CD4-positive, alpha-beta T cell (primary cell): ENCODE measurements at places on chromosomes 2 and 18.

GRCh38 chr2:26685341-26685740 lies 7.2 kb upstream of the KCNK3 start:
- DNase-seq: no peak

GRCh38 chr18:28086670-28087552 lies 90.0 kb downstream of the CDH2 start:
- DNase-seq: no peak

DNA sequence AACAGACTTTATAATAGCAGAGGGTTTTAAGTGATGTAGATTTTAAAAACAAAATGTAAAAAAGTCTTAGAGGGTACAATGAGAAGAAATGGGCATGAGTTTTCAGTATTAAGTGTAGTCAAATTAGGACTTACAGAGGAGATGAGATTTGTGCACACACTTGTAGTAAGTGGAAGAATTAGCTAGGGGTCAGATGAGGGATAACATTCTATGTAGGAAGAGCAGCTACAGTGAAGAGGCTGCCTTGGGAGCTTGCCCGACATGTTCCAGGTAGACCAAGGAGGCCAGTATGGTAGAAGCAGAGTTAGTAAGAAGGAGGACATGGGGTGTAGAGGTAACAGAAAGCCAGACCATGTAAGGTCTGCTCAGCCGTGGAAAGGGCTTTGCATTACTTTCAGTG lies 189.2 kb upstream of the DSEL start:
- no peak for DNase-seq

DNA sequence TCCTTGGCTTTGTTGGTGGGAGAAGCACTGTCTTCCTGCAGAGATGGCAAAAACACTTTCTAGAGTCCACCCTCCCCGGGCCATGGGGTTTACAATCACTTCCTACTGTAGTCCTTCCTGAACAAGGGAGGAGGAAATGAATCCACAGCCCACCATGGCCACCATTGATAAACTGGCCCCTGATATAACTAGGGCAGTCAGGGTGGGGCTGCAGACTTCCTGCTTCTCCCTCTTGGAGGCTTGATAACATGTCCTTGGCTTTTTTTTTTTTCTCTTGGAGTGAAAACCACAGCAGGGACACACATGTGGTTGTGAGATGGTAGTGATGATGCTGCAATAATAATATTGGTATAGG lies 437.8 kb downstream of the ZNF521 start:
- DNase-seq: no peak

DNA sequence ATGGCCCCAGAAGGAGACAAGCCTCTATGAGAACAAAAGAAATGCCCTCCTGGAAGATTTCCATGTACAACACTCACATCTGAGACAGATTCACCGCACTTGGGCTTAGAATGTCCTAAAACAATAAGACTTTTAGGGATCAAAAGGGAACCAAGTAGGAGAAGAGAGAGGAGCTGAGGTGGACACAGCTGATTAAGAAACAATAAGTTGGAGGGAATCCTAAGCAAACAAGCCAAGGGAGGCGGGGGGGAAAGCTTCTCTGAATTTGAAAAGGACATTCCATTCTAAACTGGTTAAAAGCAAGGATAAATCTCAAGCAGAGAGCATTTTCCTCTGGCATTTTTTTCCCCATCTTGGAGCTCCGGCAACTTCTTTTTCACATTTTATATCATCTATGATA lies 9.9 kb downstream of the ACVR1 start:
- no peak for DNase-seq

DNA sequence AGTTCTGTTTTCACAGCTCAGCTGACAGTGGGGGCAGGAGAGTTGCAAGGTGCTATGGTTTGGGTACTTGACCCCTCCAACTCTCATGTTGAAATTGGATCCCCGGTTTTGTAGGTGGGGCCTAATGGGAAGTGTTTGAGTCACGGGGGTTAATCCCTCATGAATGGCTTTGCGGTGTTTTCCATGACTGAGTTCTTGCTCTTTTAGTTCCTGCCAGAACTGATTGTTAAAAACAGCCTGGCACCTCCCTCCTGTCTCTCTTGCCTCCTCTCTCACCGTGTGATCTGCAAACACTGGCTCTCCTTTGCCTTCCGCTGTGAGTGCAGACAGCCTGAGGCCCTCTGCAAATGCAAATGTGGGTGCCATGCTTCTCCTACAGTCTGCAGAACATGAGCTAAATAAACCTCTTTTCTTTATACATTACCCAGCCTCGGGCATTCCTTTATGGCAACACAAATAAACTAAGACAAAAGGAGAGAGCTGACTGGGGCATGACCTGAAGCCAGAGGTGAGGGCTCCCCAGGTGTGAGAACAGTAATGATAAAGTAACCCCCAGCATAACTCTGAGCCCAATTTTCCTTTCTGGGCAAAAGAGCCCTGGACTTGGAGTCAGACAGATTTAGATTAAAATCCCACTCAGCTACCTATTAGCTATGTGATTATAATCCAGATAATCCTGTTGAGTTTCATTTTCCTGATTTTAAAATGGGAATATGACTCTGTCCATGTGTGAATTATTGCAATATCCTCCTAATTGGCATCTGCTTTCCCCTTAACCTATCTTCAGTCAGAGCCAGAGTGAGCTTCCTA lies 64.9 kb upstream of the CAPN13 start:
- DNase-seq: no peak

DNA sequence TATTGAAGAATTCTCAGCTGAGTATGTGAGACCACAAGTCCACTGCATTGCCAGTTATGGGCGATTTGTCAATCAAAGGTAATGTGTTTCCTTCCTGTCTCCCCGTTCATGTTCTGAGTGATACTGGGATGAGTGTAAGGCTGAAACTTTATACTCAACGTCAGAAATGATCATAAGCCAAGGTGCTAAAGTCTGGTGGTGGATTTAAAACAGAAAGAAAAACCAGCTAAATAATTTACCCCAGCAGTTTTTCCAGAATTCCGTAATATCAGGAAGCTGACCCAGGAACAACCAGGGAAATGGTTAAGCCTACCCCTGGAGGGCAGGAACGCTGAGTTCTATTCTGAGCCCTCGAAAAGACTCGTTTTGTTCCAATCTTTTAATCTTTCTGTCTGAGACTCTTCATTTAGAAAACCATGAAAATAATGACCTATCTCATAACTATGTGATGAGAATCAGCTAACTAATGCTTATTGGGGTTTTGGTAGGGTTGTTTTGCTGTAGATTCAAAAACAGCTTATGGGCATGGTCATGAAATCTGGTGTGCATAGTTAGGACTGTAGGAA lies 149.6 kb downstream of the LAMA3 start:
- no peak for DNase-seq

DNA sequence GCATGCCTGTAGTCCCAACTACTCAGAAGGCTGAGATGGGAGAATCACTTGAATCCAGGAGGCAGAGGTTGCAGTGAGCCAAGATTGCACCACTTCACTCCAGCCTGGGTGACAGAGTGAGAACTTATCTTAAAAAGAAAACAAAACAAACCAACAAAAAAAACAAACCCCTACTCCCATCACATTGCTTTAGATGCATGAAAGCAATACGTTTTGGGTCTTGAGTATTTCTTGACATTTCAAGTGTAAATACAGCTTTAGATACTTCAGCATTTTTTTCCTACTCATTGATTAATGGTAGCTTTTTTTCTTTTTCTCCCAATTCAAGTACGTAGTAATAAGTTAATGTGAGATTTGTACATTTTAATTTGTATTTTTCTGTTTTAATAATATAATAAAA lies 20.3 kb downstream of the RASGRP3 start:
- no peak for DNase-seq

- no peak for DNase-seq
Observed at GRCh38 chr2:48233005-48233404, 296.9 kb upstream of the STON1 start.

- DNase-seq: no peak
Observed at GRCh38 chr2:106981491-106981890, 95.5 kb upstream of the ST6GAL2 start.

DNA sequence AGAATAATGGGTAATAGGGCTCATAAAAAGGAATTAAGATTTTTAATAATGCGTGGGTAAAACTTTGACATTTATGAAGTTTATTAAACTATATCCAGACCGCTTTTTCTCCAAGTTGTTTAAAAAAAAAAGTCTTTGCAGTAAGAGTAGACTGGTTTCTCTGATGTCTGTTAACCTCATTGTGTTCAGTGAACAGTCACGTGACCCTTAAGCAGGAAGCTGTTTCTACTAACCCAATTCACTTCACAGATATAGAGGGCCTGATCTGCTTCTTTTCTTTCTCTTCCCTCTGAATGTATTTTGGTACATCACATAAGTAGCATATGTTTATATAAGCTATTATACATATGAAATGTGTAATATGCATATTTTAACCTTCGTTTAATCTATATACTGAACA lies 1011.3 kb upstream of the CELF4 start:
- DNase-seq: no peak

DNA sequence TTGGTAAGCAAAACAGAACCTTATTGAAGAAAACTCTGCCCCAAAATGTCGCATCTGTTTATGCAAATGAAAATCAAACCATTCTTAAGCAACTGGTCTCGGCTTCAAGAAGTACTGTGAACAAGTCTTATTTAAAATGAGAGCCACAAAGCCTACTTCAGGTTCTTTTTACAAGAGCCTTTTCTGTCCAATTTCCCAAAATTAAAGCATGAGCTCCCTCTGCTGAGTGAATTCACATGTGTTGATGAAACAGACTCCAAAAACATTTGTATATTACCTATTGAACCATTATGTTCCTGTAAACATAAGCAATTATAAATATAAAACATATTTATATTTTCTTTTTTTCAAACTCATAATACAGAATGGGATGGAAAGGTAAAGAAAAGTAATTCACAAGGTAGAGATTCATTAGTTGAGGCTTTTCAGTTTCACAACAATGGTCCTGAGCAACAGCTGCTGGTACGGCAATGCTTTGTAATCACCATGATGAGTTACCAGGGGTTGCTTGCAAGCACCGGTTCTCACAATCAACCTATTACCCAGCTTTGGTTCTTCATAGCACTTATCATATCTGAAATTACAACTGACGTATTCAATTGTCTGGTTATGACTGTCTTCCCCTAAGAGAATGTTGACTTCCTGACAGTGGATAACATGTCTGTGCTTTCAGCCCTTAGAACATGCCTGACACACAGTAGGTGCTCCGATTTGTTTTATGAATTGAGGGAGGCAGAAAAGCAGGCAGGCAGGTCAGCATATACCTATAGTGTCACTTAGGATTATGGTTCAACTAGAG lies 108.4 kb upstream of the BZW1 start:
- DNase-seq: no peak

DNA sequence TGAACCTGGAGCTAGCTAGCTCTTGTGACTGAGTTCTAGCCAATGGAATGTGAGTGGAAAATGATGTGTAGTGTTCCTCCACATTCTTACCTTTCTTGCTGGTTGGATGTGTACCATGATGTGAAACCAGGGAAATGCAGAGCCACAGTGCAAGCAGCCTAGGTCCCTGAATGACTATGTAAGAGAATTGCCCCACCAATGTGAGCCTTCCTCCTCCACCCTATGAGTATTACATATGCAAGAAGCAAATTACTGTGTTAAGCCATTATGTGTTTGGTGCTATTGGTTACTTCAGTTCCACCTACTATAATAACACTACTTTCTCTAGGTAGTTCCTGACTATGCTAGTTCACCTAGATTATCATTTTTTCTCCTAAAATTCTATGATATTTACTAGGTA lies 39.6 kb downstream of the LCLAT1 start:
- no peak for DNase-seq

DNA sequence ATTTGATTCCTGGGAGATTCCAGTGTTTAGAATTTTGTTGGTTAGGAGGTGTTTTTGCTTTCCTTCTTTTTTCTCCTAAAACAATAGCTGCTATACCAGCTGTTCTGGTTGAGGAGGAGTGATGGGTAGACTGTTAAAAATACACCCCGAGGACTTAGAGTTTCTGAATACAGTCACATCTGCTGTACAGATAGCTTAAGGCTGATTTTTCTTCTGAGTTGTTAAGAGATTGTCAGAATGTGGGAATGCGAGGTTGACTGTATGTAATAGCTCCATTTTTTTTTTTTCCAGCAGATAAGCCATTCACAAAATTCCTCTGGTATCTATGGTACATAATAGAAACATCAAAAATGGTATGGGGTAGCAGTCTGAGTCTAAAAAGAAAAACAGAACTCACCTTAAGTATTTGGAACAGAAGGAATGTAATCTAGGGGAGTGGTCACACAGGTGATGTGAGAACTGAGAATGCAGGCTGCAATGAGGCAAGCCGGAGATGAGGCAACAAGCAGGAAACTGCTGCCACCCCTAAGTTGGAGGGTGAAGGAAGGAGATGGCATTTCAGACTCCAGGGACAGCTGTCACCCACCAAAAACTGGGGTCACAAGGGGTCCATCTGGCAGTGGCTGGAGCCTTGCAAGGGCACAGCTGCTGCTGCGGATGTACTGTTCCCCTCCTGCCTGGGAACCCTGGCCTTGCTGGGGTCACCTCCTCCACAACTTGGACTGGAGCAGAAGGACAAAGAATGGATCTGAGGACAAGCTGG lies 2.4 kb downstream of the DGKD start:
- DNase-seq: no peak

DNA sequence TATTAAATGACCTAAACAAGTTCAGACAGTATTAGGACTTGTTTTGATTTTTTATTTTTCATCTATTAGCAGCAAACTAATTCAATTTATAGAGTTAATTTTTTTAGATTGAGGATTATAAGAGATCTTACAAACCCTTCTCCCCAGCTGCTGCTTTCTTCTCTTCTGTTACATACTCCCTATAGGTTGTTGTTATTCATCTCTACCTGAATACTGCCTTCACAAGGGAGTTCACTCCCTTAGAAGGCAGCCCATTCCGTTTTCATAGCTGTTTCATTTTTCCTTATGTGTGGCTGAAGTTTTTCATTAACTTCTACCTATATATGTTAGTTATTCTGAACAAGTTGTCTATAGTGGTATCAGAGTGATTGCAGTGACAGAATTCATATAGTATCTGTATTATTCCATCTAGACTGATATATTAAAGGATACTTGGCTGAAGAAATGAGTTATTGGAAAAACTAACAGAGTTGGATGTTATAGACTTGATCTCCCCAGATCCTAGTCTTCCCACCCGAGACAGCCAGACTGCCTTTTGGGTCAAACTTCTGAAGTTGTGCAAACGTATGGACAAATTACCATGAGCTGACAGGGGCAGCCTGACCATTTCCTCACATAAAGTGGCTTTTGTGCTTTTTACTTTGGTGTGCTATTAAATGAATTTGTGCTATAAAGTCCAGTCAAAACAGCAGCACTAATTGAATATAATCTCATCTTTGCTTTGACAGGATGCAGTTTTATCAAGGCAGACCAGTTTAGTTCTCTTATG lies 8.7 kb downstream of the GLS start:
- no peak for DNase-seq

DNA sequence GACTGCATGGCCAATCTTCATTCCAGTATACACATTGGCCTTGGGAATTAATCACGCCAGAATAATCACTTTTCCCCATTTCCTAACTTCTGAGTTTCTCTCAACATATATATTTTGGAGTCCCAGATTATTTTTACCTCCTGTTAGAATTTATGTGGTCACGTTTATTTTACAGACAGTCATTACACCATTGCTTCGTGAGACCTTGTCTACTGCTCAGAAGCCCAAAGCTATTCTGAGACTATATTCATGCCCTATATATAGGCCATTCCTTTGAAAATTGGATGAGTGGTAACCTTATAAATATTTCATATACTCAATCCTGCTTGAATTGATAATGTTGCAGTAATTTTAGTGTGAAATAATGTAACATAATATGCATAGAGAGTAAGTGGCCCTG lies 610.0 kb upstream of the CDH2 start:
- DNase-seq: no peak

- no peak for DNase-seq
Observed at GRCh38 chr2:235005603-235006259, 53.9 kb downstream of the SH3BP4 start.
